Activated T-helper 9 cell treated with anti-CD3 and anti-CD28 coated beads, Interleukin-2, amount 50 U/mL, for 16 hours (primary cell): ENCODE measurements at places on chromosomes 6 and 20.

- no peak for DNase-seq
Observed at GRCh38 chr20:33400812-33401183, 521 bp downstream of the CDK5RAP1 start.

GRCh38 chr20:21208999-21209398 is 83.1 kb downstream of the KIZ start:
- no peak for DNase-seq

- DNase-seq: no peak
Observed at GRCh38 chr6:148943451-148943850, 196.6 kb downstream of the UST start.

- DNase-seq: no peak
Observed at GRCh38 chr6:13872681-13873080, 52.1 kb upstream of the RNF182 start.

DNA sequence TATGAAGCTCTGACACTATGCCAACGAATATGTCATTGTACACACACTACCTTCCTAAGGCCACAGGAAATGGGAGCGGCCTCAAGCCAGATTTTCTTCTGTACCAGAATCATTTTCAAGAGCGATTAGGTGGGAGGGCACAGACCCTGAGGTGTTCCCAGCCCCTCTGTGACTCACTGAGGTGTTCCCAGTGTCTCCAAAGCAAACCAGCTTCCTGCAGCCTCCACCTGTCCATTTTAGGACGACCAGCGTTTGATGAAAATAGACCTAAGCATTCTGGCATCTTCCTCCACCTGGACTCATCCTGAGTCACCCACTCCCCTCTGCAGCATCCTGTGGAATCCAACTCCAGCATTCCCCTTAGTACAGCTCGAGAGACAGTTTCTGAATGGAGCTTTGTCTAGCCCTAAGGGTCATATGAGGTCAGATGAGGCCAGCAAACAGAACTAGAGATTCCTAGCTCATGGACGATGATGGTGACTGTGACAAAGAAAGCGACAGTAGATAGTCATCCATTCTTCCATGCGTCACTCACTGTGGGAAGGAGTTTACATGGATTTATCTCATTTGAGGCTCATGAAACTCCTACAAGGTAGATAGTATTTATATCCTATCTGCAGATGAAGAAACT is 203.4 kb downstream of the PTPRT start:
- DNase-seq: no peak

GRCh38 chr20:63022501-63022900 is 15.7 kb upstream of the BHLHE23 start:
- no peak for DNase-seq

- DNase-seq: peak; percentile 45
Observed at GRCh38 chr6:3159805-3160781, 2.7 kb upstream of the TUBB2A start.
